ENCODE measurements at places on chromosomes 4 and X.

- no peak for DNase-seq
Measured at GRCh38 chr4:633976-634598, 8.7 kb downstream of the PDE6B start.

GRCh38 chr4:69095301-69095731 lies 958 bp upstream of the UGT2B7 start:
- DNase-seq: no peak

DNA sequence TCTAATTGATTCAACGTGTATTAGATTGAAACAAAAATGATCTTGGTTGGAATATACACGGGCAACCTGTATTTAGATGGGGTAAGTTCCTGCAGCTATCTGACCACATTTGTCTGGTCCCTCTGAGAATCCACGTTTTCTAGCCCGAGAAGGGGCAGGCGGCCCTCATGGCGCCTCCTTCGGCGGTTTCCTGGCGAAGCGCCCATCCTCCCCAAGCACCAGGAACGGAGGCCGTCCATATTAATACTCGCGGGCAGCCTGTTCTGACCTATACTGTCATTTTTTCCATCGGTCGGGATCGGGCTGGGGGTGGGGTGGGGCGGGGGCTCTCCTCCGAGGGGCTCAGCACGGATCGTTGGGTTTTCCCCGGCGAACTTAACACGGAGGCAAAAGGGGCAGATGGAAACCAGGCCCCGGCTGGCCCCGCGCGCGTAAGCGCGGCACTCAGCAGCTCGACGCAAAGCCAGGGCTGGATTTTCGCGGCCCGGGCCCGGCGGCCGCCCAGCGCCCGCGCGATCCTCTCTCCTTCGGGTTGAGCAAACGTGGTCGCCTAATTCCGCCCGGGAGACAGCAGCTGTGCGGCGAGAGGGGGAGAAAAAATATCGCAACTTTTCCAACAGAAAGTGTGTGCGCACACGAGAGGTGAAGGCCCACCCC lies 77.2 kb upstream of the BCOR start:
- no peak for DNase-seq

DNA sequence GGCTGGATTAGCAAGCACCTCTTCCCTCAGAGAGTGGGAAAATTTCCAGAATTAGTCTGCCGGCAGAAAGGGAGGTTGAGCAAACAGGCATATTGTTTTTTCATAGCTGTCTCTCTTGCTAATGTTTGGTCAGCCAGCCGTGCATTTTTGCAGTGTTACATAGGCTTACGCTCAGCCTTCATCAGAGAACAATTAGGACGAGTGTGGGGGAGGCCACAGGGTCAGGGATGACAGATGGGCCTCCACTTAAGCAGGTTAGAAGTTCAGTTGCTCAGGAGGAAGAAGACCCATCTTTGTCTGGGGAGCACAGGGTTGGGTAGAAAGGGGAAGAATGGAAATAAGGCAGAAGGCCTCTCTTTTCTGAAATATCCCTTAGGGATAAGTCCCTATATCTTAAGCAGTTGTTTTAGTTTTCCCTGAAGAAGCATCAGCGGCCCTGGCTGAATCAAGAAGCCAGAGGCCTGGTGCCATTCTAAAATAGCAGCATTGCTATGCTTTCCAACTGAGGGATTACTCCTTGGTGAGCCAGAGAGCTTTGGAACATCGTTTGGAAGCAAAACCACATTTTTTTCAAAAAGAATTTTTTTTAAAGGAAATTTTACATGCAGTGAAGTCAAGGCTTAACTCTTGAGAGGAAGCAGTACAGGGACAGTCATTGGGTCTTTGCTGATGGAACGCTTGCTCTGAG lies 118.8 kb downstream of the SMIM20 start:
- no peak for DNase-seq

GRCh38 chr4:80921441-80921840 lies 109.1 kb upstream of the BMP3 start:
- no peak for DNase-seq

GRCh38 chrX:131397891-131398290 lies 108.8 kb upstream of the IGSF1 start:
- no peak for DNase-seq

GRCh38 chr4:106238820-106239420 lies 77.1 kb downstream of the TBCK start:
- DNase-seq: no peak

GRCh38 chr4:122712782-122713181 lies 19.7 kb upstream of the BBS12 start:
- no peak for DNase-seq
